Fibroblast of gingiva (primary cell): ENCODE measurements at places on chromosomes 11 and 22.

GRCh38 chr11:27085111-27085510, 44.5 kb downstream of the BBOX1 start:
- no peak for DNase-seq

DNA sequence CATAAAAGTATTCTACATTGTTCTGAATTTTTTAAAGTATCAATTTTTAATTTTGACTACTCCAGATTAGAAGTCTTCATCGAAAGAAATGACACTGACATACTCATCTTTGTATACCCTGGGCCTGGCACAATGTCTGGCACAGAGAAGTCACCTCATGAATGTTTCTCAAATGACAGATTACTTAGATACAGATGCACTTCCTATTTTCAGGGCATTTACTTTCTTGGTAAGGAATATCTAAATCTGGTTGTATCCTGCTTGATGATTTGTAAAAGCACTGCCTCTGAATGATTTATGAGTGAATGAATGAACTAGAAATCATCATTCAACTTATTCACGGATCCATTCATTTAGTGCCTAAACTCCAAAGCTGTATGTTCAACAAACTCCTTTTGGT, 1784.7 kb downstream of the LRRC4C start:
- no peak for DNase-seq

DNA sequence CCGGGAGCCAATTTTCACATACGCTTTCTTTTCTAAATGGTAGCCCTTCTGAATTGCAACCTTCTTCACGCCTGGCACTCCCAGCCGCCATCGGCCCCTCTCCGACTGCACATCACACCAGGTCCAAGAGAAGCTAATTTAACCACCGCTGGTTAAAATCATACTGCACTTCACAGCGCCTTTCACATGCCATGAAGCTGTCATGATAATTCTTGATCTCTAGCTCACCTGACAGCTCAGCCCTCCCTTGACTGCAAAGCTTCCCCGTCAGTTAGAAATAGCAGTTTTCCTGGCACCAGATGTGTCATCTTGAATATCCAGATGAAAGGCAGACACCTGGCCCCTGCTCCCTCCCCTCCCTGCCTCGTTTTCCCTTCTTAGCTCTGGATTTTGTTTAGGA, 101.4 kb downstream of the ARL14EP start:
- no peak for DNase-seq

GRCh38 chr11:119195680-119196079, 10.4 kb downstream of the NHERF4 start:
- DNase-seq = peak; percentile 42

DNA sequence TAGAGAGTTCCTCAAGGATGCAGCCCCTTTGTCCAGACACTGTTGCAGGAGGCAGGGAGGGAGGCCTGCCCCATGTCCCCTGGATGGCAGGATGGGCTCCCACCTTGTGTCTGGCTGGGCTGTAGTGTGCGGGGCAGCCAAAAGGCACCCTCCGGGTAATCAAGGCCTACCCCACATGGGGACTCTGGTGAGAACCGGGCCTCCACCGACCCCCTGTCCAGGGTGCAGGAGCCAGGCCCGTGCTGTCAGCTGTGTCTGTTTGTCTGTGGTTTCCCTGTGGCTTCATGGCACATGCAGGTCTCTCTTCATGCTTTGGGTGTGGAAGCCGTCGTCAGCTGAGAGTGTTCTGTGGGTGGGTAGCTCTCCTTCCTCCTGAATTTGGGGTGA, 1240.9 kb downstream of the BRD1 start:
- DNase-seq = no peak

GRCh38 chr22:28141614-28142013, 222.6 kb upstream of the PITPNB start:
- DNase-seq = peak; percentile 48

DNA sequence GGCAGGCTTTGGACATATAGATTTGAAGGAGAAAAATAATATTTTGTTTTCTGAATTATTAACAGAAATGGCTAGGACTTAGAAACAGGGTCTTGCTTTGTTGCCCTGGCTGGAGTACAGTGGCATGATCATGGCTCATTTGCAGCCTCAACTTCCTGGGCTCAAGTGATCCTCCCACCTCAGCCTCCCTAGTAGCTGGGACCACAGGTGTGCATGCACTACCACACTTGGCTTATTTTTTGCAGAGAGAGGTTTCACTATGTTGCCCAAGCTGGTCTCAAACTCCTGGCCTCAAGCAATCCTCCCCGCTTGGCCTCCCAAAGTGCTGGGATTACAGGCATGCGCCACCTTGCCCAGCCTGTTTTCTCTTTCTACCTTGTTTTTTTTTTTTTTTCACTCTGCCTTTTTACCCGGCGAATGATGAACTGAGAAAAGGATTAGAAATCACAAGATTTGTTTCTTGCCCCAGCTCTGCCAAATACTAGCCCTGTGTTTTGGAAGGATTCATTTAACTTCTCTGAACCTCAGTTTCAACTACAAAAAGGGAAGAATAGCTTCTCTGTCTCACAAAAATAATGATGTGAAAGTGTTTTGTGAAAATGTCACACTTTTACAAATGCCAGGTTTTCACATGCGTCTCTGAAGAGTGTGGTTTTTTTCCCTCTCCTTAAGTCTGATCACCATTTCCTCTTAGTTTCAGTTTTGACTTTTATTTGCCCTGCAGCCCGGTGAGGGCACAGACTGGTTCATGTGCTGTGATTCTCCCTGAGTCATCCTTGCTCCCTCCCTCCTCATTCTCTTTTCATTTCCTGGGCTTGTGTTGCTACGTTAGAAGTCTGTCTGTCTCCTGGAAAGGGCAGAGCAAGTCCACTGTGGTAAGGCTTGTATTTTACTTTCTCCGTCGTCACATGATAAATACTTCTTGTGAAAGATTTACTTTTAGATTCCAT, 67.7 kb downstream of the BCL2L13 start:
- DNase-seq = peak; percentile 93

DNA sequence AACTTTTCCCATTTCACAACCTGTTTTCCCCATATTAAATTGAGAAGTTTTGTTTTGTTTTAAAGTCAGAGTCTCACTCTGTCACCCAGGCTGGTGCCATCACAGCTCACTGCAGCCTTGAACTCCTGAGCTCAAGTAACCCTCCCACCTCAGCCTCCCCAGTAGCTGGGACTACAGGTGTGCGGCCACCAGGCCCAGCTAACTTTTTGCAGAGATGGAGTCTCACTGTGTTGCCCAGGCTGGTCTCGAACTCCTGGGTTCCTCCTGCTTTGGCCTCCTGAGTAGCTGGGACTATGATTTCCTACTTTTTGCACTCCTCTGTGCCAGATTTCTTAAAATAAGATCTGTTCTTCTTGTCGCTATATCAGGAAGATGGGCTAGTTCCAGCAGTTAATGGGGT, 44.9 kb downstream of the GNB1L start:
- DNase-seq = no peak

DNA sequence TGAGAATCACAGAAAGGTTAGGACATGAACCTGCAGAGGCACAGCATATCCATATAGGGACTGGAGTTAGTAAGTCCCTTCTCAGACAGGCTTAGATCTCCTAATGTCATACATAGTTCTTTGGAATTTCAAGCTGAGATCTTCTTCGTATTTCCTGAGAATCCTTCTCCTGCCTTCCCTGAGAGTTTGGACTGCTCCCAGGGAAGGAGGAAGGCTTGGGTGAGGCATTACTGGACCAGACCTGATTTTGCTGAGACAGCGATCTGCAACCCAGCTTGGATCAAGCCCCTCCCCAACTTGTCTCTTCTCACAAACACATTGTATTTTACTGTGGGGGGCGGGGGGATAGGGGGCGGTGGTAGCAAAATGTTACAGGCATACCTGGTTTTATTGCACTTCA, 108.5 kb downstream of the TSPAN18 start:
- DNase-seq = no peak

DNA sequence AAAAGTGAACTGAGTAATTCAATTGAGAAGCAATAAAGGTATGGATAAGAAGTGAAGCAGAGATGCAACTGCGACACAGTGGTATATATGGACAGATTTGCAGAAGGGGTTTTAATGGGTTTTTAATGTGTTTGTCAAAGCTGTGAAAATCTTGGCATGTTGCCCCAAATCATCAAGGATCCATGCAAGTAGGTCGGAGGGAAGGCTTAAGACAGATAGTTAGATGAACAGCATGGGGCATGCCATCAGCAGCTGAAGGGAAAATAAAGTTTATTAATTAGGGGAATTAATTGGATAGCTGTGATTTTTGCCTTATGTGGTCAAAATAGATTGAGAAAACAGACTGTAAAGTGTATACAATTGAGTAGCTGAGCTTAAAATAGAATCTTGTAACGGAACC, 840.1 kb downstream of the JRKL start:
- DNase-seq = no peak

DNA sequence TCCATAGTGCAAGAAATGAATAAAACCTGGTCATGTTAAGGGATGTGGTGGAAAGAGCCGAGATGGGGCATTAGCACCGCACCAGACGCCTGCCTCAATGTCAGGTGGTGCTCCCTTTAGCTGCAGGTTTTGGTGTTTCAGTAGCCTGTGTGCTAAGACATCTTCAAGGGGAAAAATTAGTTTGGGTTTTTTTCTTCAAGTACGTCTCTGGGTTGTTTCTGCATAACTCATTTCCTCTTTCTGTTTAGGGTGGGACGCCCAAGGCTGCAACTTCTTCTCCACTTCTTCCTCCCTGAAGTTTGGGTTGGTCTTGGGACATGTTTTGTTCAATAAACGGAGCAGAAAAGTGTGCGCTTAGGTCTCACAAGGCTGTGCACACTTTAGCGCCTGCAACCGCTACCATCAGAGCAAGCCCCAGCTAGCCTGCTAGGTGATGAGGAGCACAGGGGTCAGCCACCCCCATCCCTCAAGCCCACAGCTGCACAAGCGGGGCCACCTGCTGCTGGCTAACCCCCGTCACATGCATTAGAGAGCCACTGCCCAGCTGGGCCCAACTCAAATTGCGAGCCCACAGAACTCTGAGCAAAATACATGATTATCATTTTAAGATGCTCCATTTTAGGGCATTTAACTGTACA, 1495.7 kb downstream of the TBC1D22A start:
- DNase-seq = no peak

DNA sequence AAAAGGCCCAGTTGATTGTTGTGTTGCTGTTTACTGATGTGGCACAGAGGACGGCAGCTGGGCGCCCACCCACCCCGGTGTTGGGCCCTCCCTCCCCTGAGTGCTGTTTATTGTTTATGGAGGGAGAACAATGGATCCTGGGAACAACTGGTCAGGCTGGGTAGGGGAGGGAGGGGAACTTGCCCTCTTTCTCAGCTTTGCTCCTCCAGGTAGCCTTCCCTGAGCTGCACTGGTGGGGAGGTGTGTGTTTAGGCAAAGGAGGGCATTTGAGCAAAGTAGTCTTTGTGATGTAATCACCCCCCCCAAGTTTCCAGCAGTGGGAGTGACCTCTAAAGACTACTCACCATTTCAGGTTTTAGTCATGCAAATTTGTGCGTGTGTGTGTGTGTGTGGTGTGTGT, 1035.3 kb downstream of the NTM start:
- DNase-seq = no peak

DNA sequence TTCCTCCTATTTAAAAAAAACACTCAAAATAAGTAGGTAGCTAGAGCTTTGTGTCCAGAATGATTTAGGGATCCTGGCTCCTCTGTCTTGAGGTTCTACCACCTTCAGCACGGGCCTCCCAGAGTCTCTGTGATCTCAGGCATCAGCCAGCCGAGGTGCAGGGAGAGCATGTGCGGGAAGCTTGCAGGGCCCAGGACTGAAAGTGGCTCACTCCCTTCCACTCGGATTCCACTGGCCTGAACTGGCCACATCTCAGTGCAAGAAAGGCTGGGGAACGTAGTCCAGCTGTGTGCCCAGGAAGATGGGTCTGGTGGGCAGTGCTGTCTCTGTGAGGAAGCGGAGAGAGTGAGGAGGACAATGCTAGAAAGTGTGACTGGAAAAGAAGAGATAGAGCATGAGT, 68.3 kb upstream of the MYOD1 start:
- DNase-seq = no peak

DNA sequence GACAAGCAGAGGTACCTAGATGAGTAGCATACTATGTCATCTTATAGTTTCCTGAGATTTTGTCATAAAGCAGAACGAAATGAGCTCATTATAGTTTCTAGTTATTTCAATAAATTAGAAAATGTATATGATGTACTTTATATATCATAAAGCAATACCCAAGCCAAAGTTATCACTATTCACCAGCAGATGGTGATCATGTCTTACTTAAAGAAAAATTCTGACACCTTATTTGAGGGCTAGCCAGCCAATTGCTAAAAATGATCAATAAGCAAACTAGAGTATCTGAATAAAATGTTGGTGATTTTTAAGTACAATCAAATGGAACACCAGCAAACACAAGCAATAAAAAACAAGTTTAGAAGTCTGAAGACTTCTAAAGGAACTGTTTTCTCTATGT, 44.1 kb downstream of the RSF1 start:
- no peak for DNase-seq

- DNase-seq = no peak
Measured at GRCh38 chr11:2450321-2451041, 5.7 kb downstream of the KCNQ1 start.

DNA sequence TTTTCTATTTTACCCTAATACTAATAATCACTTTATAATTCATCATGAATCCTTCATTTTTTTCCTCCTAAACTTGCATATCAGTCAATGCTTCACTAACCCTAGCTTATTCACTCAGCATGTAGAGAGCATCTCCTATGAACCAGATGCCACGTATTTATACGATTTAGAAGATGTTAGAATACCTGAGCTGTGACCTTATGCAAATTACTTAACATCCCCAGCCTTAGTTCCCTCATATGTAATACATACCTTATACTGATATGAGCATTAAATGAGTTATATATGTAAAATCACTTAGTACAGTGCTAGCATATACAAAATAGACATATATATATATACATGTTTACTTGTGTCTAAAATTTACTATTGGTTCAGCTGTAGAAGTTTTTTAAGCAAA, 9.0 kb downstream of the FAM76B start:
- DNase-seq = no peak
